ENCODE measurements at places on chromosomes 7 and 10.
A peak's percentile ranks its signal among the peaks of the same experiment; 100 is the strongest.

DNA sequence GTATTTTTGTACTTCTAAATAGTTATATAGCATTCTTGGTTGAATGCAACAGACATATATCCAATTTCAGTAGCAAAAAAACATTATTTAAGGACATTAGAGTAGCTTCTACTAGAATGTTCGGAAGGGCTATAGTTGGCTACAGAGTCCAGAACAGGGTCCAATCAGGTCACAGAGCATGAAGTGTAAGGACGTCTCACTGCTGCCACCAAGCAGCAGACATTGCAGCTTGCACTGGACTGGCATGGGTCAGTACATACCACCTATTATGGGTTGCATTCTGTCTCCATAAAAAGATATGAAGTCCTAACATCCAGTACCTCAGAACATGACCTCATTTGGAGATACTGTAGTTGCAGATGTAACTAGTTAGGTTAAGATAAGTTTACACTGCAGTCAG, 87.3 kb downstream of the LHFPL3 start:
- DNase-seq, result no peak

GRCh38 chr7:1210979-1211608, 21.6 kb upstream of the UNCX start:
- peak; percentile 55 for DNase-seq

- DNase-seq, result no peak
Measured at GRCh38 chr7:2016761-2017480, 215.8 kb downstream of the MAD1L1 start.

- DNase-seq, result no peak
Measured at GRCh38 chr10:121459622-121460453, 138.4 kb downstream of the FGFR2 start.

GRCh38 chr7:22765609-22766008, 38.6 kb downstream of the IL6 start:
- DNase-seq, result no peak

DNA sequence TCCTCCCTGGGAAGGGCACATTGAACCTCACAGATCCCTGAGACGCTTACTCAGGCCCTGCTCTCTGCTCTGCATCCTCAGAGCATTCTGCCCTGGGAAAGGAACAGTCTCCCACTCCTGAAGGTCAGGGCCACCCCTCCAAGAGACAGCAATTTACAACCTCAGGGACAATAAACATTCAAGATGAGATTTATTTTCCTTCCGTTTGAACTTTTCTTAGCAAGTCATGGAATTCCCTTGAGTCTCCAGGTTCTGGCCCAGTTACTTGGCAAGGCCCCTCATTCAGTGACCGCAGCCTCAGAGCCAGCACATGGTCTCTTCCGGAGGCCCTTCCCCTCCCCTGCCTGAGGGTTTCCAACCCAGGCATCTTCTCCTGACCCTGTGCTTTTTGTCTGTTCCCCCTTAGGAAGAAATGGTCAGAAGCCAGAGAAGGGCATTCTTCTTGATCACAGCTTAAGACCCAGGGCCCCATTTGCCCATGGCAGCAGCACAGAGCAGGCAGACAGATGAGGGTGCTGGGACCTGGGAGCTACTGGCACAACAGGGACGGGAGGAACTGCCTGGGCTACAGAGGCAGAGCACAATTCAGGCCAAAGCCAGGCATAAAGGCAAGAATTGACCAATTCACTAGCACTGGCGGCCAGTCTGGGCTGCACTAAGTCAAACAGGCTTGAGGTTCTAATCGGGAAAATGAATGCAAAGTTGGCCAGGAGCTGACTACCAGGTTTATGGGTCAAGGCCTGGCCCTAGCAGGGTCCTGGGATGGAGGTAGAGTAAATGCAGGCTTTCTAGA, 56.7 kb downstream of the VSTM4 start:
- no peak for DNase-seq

- DNase-seq, result no peak
Measured at GRCh38 chr7:151385626-151386300, 24.1 kb downstream of the WDR86 start.
